ENCODE measurements at places on chromosomes 3 and 15.

DNA sequence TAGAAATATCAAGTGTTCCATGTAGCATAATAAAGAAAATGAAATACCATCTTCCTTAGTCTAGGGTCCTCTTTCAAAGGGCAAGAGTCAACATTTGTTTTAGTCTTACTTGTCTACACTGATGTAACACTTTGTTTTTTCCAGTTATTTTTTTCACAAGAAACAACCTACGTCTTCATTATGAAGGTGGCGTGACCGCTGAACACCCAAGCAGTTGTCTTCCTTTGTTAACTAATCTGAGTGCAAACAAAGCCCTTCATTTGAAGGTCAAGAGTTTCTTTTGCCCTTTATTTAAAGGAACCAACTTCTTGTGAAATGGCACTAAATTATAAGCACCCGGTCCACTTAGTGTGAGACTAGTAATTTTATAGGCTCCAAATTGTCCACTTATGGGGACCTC is 73.2 kb downstream of the CD47 start:
- no peak for DNase-seq

GRCh38 chr3:32153414-32154204 is 47.2 kb downstream of the GPD1L start:
- no peak for DNase-seq

DNA sequence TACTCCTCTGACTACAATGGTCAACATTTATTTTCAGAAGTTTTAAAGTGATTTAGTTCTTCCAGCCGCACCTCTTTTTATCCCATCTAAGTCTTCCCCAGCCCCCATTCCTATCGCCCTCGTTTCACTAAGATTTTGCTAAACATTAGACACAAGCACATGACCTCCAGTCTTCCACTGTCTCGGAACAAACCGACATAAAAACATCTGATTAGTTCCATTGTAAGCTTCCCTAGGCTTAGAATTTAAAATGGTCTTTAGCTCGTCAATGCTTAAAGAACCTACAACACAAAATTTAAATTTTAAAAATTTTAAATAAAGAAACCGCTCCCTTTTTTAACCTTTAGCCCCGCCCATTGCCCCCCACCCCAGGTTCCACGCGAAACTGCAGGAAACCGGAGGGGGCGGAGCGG is 284 bp upstream of the TSC22D2 start:
- no peak for DNase-seq

GRCh38 chr3:107368654-107369398 is 8.4 kb upstream of the CCDC54 start:
- no peak for DNase-seq

Data from activated CD4-positive, alpha-beta T cell treated with anti-CD3 and anti-CD28 coated beads, Interleukin-2, Interleukin-6, amounts not matched to agents 100 ng/mL and 50 ng/mL, durations not matched to agents 16 hours and 8 hours (primary cell).